ENCODE measurements at places on chromosomes 12 and 14. TPM values are rescaled to one million over a fixed set of nuclear protein-coding genes. Genes with fewer than 3 reads are reported as not detected.

DNA sequence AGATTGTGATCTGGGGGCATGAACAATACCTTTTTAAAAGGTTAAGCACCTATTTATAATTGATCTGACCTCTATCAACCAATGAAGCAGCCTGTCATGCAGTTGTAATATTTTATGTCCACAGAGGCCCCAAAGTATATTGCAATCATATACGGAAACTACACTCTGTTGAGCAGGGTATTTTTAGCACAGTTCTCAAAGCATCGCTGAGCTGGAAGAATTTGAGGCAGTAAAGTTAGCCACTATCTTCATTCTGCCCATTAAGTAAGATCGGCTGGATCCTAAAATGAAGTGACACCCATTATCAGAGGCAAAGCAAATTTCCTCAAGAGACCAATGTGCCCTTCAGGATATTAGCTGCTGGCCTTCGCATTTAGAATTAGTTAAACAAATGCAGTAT lies 47.7 kb upstream of the GRIP1 start:
- no peak for DNase-seq

GRCh38 chr12:52704464-52704863 lies 1.1 kb upstream of the KRT77 start:
- DNase-seq = no peak

- peak; percentile 13 for DNase-seq
These were observed 507 bp downstream of the BAZ2A start for GRCh38 chr12:56629459-56630179.

DNA sequence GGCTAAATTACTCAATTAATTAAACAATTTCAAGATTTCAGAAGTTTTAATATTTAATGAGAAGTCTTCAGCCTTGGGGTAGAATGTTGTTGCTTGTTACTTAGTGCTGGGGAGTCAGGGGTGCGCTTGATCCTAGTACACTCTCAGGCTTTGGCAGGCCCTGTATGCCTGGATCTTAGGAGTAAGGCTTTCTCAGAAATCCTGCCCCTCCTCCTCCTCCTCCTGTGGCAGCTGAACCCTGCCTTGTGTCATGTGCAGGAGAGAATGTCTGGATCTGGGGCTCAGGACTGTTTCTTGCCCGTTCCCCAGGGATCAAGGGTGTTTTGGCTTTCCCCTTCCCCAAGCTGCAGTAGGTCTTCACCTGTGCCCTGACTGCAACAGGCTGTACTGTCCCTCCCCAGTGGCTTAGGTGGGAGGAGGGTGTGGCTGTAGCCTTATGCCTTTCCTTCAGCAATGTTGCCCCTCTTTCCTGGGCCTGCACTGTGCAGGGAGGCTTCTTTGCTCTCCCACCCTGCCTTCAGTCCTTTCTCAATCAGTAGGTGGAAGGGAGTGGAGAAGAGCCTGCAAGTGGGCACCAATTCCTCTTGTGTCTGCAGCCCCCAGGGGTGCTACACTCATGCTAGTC lies 108.2 kb downstream of the SLC38A6 start:
- DNase-seq = no peak

GRCh38 chr14:22996768-22997654 lies 12.9 kb downstream of the C14orf93 start:
- DNase-seq = no peak

PZP gene
- not detected for total RNA-seq

DNA sequence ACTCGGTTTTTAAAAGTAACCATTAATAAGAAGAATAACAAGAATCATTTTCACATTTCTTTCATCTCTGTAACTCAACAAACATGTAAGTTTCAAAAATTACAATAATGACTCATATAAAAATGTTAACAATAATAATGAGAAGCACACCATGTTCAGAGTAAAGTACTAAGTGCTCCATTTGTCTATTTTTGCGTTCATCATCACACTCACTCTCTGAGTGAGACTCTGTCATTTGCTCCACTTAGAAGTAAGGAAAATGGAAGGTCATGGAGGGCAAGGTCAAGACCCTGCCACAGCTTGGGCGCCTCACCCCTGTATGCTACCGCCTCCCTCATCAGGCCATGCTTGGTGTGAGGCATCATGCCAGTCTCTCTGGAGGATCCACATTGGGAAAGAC lies 129.9 kb downstream of the TMEM30B start:
- no peak for DNase-seq

DNA sequence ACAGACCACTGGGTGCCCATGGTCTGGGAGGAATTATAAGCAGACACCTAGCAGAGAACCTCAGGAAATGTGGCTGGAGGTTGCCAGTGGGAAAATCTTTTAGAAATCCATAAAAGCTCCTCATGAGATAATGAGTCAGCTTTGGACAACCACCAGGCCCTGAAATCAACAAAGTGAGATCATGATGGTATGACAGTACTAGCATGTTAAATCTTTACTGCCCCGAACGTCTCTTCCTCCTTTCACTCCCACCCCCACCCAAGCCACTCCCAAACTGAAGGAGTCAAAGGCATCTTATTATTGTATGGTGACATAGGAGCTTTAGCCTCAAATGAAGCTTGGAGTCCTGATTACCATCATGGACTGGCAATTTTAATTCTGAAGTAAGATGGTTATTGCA lies 240.0 kb downstream of the DIO2 start:
- no peak for DNase-seq

DNA sequence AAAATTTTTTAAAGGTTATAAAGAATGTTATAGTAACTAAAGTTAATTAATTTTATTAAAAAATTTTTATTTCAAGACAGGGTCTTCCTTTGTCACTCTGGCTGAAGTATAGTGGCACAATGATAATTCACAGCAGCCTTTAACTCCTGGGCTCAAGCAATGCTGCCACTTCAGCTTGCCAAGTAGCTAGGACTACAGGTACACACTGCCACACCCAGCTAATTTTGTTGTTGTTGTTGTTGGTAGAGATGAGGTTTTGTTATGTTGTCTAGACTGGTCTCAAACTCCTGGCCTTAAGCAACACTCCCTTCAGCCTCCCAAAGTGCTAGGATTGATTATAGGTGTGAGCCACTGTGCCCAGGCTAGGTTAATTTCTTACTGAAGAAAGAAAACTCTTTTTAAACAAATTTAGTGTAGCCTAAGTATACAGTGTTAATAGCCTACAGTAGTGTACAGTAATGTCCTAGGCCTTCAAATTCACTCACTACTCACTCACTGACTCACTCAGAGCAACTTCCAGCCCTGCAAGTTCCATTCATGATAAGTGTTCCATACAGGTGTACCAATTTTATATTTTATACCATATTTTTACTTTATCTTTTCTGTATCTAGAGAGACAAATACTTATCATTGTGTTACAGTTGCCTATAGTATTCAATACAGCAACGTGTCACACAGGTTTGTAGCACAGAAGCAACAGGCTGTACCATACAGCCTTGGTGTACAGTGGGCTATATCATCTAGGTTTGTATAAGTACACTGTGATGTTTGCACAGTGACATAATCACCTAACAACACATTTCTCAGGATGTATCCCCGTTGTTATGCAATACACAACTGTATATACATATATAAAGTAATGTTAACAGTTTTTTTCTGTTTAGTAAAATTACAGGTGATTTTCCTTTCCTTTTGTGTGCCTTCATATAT lies 24.7 kb upstream of the DNAAF2 start:
- DNase-seq = no peak

GRCh38 chr12:63814146-63814772 lies 30.2 kb upstream of the SRGAP1 start:
- no peak for DNase-seq

SINHCAF gene
- 31.4 TPM for total RNA-seq

DNA sequence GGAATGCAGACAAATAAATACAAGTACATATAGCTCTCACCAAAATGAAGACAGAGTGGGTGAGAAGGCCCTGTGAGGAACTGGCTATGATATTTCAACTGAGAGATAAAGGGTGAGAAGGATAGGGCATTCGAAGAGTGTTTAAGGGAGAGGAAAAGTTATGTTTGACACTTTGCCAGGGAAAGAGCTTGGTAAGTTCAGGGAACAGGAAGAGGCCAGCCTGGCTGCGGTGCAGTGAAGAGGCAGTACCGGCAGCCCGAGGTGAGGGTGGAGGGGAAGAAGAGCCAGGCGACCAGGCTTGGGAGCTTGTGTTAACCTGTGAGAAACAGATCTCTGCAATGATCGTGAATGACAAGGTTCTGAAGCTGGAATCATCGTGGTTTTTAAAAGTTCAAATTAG lies 84.7 kb upstream of the RFX4 start:
- DNase-seq = no peak

CACNA1C gene
- total RNA-seq = 0.98 TPM

- no peak for DNase-seq
These were observed 201.6 kb downstream of the ATP23 start for GRCh38 chr12:58142991-58143390.

OR4K13 gene
- total RNA-seq = not detected

DNAH10 gene
- 0.10 TPM for total RNA-seq

- DNase-seq = no peak
These were observed 294 bp downstream of the SAMD15 start for GRCh38 chr14:77377502-77377844.

GPD1 gene
- 0.39 TPM for total RNA-seq

CD63 gene
- 1,738 TPM for total RNA-seq

BCL2L14 gene
- not detected for total RNA-seq

- no peak for DNase-seq
These were observed 13.9 kb downstream of the PDZRN4 start for GRCh38 chr12:41202051-41202450.

DNA sequence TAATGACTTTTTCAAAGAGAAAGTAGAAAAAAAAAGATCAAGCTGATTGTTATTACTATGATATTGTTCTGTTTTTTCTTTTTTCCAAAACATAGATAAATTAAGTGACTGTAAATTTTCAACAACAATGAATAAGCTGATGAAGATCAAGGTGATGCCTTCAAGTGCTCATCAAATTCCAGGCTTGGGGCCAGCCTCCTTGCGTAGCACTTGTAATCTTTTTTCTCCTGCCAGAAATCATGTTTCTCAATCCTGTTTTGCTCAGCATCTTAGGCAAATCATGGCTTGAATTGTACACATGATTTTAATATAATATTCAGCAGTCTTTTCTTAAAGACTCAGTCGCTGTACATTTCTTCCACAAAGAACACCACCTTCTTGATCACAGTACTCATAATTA lies 333.2 kb downstream of the NPAS3 start:
- no peak for DNase-seq

GRCh38 chr12:26402648-26403047 lies 207.3 kb downstream of the SSPN start:
- peak; percentile 3 for DNase-seq

- DNase-seq = no peak
These were observed 1052.1 kb downstream of the TMEM121 start for GRCh38 chr14:106578481-106578880.

DNA sequence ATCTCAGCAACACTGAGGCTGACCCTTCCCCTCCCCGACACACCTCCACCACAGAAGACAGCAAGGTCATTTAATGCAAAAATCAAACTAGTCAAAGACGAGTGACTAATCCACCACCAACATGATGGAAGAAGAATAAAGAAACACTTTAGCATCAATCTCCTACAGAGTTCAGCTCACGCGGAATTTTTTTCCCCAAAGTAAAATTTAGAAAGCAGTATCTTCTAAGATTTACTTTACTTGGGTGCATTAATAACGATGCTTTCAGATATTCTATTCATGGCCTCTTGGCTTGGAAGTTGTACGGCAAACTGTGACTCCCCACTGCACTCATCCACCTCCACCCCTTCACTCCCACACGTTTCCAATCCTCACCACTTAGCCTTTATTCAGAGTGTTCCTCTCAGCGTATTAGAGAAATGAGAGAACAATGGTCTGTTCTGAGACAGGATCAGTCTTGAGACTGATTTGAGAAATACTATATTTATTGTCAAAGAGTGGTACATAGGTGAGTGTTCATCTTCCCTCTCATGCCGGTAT lies 1.9 kb downstream of the EGLN3 start:
- DNase-seq = no peak

RHOJ gene
- 0.12 TPM for total RNA-seq

GRCh38 chr14:69153873-69154270 lies 953 bp upstream of the DCAF5 start:
- peak; percentile 40 for DNase-seq

GRCh38 chr14:75752907-75753594 lies 92.0 kb downstream of the TTLL5 start:
- no peak for DNase-seq

- DNase-seq = no peak
These were observed 53.6 kb downstream of the CHST11 start for GRCh38 chr12:104510145-104510872.

RHEBL1 gene
- 13.2 TPM for total RNA-seq

TGM1 gene
- total RNA-seq = 0.60 TPM

SLC39A5 gene
- 0.36 TPM for total RNA-seq

DNA sequence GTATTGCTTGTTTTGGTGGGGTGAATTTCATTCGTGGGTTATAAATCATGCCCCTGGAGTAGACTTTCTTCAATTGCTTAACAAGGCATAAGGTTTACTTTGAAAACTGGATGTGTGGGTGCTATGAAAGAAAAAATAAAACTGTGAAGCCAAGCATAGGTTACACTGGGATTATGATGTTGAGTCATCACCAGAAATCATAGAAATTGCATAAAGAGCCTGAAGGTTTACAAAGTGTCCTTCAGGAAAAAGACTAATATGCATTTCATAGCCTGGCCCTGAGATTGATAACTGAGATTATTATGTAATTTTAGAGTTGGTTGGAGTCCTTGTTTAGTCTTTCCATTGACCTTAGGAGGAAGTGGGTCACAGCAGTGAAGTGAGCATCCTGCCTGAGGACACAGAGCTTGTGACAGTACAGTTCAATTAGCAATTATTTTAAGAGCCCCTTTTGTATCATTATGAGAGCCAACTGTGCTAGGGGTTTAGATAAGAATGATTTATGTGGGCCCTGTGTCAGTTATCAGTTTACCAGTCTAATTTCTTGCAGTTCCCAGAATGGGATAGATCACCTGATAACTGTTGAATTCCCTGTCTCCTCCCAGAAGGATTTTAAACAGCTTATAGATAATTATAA lies 13.6 kb downstream of the LRRK2 start:
- no peak for DNase-seq

SLC7A8 gene
- 1.6 TPM for total RNA-seq

- DNase-seq = no peak
These were observed 296.3 kb upstream of the PRKD1 start for GRCh38 chr14:30223966-30224365.

- no peak for DNase-seq
These were observed 39.8 kb upstream of the KCNJ8 start for GRCh38 chr12:21814327-21814726.

FAM186B gene
- 0.29 TPM for total RNA-seq

- no peak for DNase-seq
These were observed 185.1 kb downstream of the CHST11 start for GRCh38 chr12:104641862-104642261.

GRCh38 chr12:7877420-7877819 lies 4.7 kb upstream of the SLC2A14 start:
- DNase-seq = no peak

SLC39A2 gene
- total RNA-seq = not detected

GRCh38 chr12:11596141-11596540 lies 53.3 kb upstream of the ETV6 start:
- DNase-seq = no peak

KRT83 gene
- total RNA-seq = not detected

All from RPMI7951 (cell line).